ENCODE measurements at places on chromosomes 13 and 19. TPM values are rescaled to one million over a fixed set of nuclear protein-coding genes. Genes with fewer than 3 reads are reported as not detected.
A peak's percentile ranks its signal among the peaks of the same experiment; 100 is the strongest.

Gene PCDH17
- total RNA-seq: not detected

- DNase-seq: no peak
Measured at GRCh38 chr13:100540621-100541020, 48.0 kb downstream of the GGACT start.

Gene SIGLEC8
- total RNA-seq: not detected

- DNase-seq: no peak
Measured at GRCh38 chr19:6267552-6268381, 12.0 kb downstream of the MLLT1 start.

DNA sequence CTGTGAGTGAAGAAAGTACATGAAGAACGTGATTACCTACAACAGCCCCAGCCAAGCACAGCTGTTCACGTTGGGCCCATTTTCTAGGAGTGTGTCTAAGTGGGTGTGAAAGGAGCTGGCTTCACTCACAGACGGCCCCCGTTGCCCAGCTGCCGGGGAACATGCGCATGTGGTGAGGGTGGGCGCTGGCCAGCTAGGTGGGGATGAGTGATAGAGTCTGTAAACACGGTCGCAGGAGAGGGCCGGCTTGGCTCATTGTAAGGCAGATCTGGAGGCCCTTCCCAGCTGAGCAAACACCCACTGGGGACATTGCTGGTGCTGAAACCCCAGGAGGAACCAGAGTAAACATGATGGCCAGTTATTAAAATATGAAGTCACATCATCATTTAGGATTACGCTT is 160.5 kb downstream of the TEX29 start:
- DNase-seq: no peak

Gene RPS28
- total RNA-seq: 2,247 TPM

Gene ZNF723
- total RNA-seq: not detected

GRCh38 chr13:105007166-105007808 is 1528.2 kb downstream of the EFNB2 start:
- DNase-seq: no peak

DNA sequence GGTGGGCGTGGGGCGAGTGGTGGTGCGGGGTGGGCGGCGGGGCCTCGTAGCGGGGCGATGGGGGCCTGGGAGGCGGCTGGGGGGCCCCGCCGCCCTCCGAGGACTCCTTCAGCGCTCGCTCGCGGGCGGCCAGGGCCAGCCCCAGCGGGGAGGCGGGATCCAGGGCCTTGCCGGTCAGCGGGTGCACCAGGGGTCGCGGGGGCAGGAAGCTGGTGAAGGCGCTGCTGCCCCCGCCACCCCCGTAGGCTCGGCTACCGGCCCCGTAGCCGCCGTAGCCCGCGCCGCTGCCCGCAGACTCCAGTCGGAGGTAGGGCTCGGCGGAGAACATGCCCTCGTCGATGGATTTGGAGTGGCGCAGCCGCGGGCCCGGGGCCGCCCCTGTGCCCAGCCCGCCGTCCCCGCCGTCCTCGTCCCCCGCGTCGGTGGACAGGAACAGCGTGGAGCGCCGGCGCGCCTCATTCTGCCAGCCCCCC is 18.6 kb downstream of the C19orf81 start:
- no peak for DNase-seq

GRCh38 chr13:97567510-97568243 is 133.7 kb downstream of the RAP2A start:
- DNase-seq: peak; percentile 90

Gene DHDH
- not detected for total RNA-seq

GRCh38 chr13:64414381-64414780 is 2815.8 kb downstream of the PCDH9 start:
- DNase-seq: no peak

DNA sequence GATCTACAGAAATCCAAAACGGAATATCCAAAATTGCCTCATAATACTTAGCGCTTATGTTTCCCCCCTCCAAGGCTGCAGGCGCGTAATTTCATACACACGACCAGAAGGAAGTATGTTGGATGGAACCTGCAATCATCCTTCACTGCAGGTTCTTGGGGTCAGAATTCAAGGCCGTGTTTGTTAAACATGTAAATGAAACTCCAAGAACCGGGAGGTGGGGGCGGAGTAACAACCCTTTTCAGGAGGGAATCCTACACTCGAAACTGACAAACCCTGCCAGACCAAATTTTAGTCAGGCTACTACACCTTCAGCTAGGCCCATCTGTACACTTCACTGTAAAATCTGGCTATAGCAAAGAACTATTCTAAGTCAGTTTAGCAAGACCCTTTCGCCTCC is 1.3 kb downstream of the ZNF607 start:
- DNase-seq: no peak

DNA sequence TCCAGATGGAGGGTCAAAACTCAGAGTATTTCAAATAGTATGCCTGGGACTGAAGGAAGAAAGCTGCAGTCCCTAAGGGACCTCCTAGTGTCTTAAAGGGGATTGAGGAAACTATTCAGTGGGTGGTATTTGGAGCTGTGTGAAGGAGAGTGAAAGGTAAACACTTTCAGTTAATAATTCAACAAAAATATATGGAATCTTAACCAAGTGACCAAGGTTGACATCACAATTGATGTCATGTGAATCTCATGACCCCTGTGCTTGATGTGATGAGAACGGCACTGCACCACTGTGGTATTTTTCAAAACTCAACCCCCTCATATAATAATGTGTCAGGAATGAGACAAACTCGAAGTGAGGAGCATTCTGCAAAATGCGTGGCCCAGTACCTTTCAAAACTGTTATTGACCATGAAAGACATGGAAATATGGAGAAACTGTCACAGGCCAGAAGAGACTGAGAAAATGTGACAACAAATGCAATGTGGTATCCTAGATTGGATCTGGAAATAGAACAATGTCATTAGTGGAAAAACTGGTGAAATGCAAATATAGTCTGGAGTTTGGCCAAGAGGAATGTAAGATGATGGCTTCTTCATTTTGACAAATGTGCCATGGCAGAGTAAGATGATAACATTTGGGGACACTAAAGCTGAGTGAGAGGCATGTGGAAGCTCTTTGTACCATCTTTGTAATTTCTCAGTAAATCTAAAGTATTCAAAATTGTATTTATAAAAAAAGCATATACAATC is 553.9 kb downstream of the RFC3 start:
- DNase-seq: no peak

DNA sequence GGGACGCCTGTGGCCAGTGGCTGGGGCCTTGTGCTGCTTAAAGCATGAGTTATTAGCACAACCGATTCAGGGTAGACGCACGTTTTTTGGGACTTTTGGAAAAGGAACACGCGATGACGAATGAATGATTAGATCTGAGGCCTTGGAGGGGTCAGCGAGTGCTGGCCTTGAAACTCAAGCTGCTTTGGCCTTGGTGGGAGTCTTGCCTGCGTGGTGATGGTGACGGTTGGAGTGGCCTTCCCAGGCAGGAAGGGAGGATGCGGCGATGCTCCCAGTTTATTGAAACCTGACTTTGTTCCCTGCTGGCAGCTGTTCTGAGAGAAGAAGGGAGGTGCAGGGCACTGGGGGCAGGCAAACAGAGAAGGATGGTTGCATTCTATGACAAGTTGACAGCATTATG is 63.1 kb upstream of the RNF113B start:
- DNase-seq: no peak

Gene CYP2F1
- not detected for total RNA-seq

- DNase-seq: no peak
Measured at GRCh38 chr19:7480222-7480969, 8.4 kb downstream of the PEX11G start.

- peak; percentile 44 for DNase-seq
Measured at GRCh38 chr13:97257228-97257755, 35.2 kb downstream of the MBNL2 start.

Gene ZNF665
- not detected for total RNA-seq

Gene SULT2A1
- total RNA-seq: not detected

DNA sequence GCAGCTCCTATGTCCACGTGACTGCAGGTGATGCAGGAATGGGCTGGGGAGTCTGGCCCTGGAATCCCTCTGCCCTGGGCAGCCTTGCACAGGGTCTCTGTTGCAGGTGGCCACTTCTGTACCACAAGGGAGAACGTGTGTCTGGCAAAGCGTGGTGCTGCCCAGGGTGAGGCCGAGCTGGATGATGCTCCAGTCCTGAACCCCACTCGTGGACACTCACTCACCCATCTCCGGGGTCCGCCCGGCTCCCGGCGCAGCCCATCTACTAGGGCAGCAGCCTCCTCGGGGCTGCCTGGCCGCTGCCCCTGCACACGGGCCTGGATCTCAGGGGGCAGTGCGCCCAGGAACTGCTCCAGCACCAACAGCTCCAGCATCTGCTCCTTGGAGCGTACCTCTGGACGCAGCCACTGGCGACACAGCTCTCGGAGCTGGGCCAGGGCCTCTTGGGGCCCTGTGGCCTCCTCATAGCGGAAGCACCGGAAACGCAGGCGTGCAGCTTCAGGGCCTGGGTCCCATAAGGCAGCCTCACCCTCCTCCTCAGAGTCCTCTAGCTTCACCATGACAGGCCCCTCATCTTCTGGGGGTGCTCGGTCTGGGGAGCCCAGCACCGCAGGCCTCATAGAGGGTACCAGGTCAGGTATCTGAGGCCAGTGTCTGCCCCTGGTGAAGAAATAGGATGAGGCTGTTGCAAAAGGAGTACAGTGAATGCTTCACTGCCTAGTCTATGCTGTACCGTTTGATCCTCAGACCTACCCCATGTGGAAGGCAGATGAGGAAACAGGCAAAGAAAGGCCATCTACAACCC is 2.2 kb downstream of the MZF1 start:
- DNase-seq: no peak

DNA sequence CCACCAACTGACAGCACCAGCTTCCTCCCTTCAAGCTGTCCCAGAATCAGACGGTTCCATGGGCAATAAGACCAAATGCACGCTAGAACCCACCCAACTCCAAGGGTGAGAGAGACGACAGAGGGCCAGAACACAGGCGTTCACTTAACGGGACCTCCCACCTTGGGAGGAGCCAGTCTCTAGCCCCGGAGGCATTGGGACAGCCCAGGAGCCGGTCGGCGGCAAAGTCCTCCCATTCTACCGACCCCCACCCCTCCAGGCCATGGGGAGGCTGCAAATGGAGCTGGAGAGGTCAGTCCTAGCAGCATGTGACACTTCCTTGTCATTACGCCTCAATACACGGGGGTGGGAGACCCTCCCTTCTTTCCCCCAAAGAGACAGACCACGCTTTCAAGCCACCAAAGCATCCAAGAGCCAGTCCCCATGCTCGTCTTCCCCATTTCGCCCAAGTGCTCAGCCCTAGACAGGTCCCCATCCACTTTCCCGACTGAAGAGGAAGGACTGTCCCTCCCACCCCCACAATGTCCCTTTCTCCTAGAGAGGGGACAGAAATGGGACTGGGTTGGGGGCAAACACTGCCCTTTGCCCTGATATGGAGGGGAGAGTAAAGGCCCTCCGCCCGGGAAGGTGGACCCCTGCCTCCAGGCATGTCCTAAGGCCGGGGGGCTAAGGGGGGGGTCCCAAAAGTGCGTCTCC is 964 bp downstream of the KHSRP start:
- DNase-seq: peak; percentile 57

Gene HOMER3
- 58.9 TPM for total RNA-seq

DNA sequence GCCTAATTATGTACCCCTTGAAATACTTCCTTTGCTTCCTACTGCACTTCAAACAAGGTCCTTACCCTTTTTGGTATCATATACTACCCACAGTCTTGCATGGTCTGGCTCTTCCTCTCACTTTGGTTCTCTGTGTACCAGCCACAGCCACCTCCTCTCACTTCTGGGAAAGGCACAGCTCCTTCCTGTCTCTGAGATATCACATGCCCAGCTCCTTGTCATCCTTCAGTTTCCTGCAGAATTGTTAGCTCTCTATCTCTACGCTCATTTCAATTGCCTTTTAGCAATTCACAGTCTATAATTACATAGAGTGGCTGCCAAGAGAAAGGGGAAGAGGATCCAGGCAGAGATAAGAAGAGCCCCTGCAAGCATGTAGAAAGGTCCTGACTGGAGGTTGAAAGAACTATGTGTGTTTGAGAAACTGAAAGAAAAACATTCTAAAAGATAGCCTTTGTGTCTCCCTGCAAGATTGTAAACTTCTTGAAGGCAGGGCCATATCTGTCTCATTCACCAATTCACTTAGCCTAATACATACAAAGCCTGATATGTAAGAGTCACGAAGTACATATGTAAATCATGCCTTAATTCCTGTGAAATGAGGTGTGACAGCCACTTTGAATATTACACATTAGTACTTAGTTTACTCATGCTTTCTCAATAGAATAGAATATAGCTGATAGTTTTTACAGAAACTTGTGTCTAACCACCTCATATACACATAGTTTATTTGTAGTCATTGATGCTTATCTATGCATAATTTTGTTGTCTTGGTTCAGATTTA is 933.1 kb downstream of the DIAPH3 start:
- no peak for DNase-seq

GRCh38 chr13:113596321-113597200 is 12.0 kb downstream of the TFDP1 start:
- DNase-seq: no peak

GRCh38 chr13:60463787-60464186 is 66.8 kb downstream of the TDRD3 start:
- DNase-seq: no peak

DNA sequence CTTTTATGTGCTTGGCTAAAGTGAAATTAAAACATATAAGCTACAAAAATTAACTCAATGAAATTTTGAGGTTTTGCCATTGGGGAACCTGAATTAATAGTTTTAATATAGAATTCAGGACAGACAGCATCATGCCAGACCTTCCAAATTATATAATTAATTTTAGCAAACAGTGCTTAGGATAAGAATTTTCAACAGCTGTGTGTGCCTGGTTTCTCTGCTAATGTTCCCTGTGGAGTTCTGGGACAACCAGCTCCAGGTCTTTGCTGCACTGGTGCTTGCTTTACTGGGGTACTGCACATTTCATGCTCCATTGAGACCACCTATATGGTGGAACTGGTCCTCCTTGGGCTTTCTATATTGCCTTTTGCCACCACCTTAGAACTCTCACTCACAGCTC is 199.5 kb downstream of the NDFIP2 start:
- no peak for DNase-seq

- no peak for DNase-seq
Measured at GRCh38 chr19:44924243-44924725, 9.9 kb downstream of the APOC1 start.

GRCh38 chr13:49587311-49587847 is 2.0 kb upstream of the RCBTB1 start:
- DNase-seq: peak; percentile 43

Gene ZNF681
- not detected for total RNA-seq

Gene LENG1
- total RNA-seq: 8.2 TPM

- no peak for DNase-seq
Measured at GRCh38 chr19:13207237-13207845, 57.1 kb downstream of the IER2 start.

DNA sequence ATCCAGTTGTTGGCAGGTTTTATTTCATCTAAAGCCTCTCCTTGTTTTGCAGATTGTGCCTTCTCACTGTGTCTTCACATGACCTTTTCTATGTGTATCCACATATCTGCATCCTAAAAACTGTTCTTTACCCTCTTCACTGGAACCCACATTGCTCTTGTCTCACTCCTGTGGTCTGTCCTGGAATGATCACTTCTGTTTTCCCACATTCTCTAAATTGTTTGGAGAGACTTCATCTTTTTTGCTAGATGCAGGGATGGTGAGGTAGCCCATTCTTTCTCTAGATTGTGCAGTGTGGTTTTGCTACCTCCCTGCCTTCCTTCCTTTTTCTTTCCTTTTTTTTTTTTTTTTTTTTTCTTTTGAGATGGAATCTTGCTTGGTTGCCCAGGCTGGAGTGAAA is 608.6 kb upstream of the MIR17HG start:
- no peak for DNase-seq

Measured in MCF 10A (cell line).